GM12878 (cell line): ENCODE measurements at places on chromosomes 2 and 18. TPM values are rescaled to one million over a fixed set of nuclear protein-coding genes. Genes with fewer than 3 reads are reported as not detected.
A peak's percentile ranks its signal among the peaks of the same experiment; 100 is the strongest.

DNA sequence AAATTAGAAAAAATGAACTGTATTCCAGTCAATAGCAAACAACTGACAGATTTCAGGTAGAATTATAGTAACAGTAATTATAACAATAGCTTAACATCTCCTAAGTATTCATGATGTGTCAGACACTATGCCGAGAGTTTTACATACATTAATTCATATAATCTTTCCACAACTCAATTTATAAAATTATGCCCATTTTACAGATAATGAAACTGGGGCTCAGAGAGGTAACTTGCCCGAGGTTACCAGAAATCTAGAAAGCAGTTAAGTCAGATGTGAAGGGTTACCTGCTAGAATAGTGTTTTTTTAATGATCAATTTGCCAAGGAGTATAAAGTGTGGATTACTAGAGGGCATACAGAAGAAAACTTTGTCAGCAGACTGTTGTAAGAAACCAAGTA is 12.2 kb downstream of the NBAS start:
- no peaks in the 10 kb centered on the region for H3K4me1 ChIP-seq
- no peaks in the 10 kb centered on the region; the same call in none of the 2 replicates for H3K36me3 ChIP-seq
- no peak for DNase-seq
- H3K27ac ChIP-seq = no peak overlapping the region
- H3K4me3 ChIP-seq = no peak overlapping the region

GRCh38 chr2:240467659-240468302 is 32.3 kb downstream of the GPC1 start:
- no peaks in the 10 kb centered on the region for H3K27me3 ChIP-seq
- no peak overlapping the region for H3K4me3 ChIP-seq
- H3K27ac ChIP-seq = no peak overlapping the region
- DNase-seq = no peak
- H3K4me1 ChIP-seq = peaks cover 6% of the 10 kb centered on the region

DNA sequence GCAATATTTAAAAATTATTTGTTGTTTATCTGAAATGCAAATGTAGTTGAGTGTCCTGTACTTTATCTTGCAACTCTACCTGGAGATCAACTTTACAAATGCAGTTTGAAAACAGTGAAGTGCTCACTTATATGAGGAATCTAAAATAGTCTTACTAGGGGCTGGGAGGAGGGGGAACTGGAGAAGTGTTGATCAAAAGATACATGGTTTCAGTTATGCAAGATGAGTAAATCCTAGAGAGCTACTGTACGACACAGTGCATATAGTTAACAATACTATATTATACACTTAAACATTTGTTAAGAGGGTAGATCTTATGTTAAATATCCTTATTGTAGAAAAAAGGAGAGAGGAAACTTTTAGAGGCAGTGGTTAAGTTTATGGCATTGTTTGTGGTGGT is 241.9 kb downstream of the BCL11A start:
- H3K27me3 ChIP-seq = no peaks in the 10 kb centered on the region
- peak overlapping the region; percentile 6; the same call in 1 of the 2 replicates for H3K27ac ChIP-seq
- peak overlapping the region; percentile 11; the same call in 1 of the 2 replicates for H3K4me3 ChIP-seq
- peaks cover 56% of the 10 kb centered on the region for H3K4me1 ChIP-seq

DNA sequence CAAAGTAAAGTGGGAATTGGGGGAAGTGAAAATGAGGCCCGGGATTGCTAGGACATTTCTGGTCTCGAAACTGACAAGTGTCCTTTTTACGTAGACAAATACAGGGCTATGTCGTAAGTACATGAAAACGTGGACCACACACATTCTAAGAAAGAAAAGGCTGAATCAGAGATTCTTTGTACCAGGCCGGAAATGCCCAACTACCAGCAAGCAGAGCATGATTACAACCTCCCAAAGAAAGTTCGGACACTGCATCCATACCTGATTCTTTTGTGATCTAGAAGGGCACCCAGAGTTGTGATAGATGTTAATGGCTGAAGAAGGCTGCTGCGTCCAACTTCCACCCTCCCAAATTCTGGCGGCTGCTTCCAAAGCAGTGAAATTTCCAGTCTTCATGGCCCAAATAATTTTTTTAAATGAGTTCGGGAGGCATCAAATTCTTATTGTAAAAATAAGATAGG is 1.7 kb downstream of the RBMS1 start:
- DNase-seq = no peak
- H3K27me3 ChIP-seq = peaks cover 16% of the 10 kb centered on the region
- no peak overlapping the region for H3K4me3 ChIP-seq
- H3K27ac ChIP-seq = no peak overlapping the region

DNA sequence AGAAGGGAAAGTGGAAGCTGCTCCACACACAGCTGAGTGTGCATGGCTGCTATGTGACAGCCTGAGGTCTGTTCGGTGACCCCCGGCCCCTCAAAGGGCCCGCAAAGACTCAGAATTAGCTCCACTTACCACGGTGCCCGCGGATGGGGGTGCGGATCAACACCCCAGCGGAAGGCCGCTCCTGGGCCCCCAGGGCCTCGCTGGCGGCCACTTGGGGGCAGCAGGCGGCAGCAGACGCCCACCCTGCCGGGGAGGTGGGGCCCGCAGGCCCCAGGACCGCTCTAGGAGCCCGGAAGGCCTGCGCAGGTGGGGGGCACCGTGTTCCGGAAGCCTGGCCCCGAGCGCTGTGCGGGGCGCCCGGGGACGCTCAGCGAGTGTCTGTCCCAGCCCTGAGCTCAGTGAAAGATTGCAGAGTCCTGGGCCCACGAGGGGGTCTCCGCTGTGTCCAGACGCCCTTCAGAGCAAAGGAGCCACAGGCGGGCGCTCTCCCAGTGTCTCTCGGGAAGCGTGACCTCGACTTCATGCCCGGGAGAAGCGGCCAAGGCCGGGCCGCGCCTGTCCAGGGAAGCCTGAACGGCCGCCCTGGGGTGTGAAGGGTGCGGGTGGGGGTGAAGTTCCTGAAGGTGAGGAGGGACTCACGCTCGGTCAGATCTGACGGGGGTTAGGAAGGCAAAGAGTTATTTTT is 118.7 kb downstream of the VAPA start:
- H3K4me1 ChIP-seq = no peaks in the 10 kb centered on the region
- H3K36me3 ChIP-seq = no peaks in the 10 kb centered on the region
- H3K27ac ChIP-seq = no peak overlapping the region
- H3K27me3 ChIP-seq = peaks cover 1% of the 10 kb centered on the region

DNA sequence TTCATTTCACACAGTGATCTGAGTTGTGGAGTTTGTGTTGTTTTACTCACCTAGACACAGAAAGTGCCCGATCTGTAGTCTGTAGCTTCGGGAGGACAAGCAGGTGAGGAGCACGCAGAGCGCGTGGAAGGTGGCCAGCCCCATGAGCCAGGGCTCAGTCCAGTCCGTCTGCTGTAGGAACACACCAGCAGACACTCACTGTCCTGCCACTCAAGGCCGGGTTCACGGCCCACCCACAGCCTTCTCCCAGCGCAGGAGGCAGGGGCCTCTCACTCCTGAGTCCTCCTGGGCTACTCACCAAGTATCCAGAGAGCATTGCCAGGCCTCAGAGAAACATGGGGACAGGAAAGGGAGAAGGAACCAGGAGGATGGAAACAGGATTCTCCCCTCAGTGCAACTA is 1.7 kb downstream of the TMEM18 start:
- H3K27me3 ChIP-seq = no peaks in the 10 kb centered on the region
- peak overlapping the region; percentile 1; the same call in 1 of the 2 replicates for H3K27ac ChIP-seq
- peaks cover 10% of the 10 kb centered on the region for H3K4me1 ChIP-seq
- H3K4me3 ChIP-seq = peak overlapping the region; percentile 81

- H3K36me3 ChIP-seq = peaks cover 1% of the 10 kb centered on the region; the same call in 1 of the 2 replicates
- no peak overlapping the region for H3K4me3 ChIP-seq
- no peaks in the 10 kb centered on the region for H3K27me3 ChIP-seq
- DNase-seq = no peak
- no peaks in the 10 kb centered on the region for H3K4me1 ChIP-seq
- no peak overlapping the region for H3K27ac ChIP-seq
These were observed 437.6 kb downstream of the DLGAP1 start for GRCh38 chr18:4017480-4017879.

- H3K4me1 ChIP-seq = no peaks in the 10 kb centered on the region
- no peaks in the 10 kb centered on the region for H3K27me3 ChIP-seq
- DNase-seq = no peak
- H3K4me3 ChIP-seq = no peak overlapping the region
- no peak overlapping the region for H3K27ac ChIP-seq
- no peaks in the 10 kb centered on the region for H3K36me3 ChIP-seq
These were observed 496.5 kb downstream of the PID1 start for GRCh38 chr2:228774548-228774947.

GRCh38 chr2:185895828-185896693 is 157.5 kb downstream of the FSIP2 start:
- H3K27me3 ChIP-seq = no peaks in the 10 kb centered on the region
- no peak overlapping the region for H3K27ac ChIP-seq
- H3K36me3 ChIP-seq = no peaks in the 10 kb centered on the region
- H3K4me3 ChIP-seq = no peak overlapping the region

GRCh38 chr18:62634458-62634857 is 80.9 kb upstream of the PHLPP1 start:
- H3K36me3 ChIP-seq = no peaks in the 10 kb centered on the region
- H3K4me1 ChIP-seq = 0 out of 2 replicates have a peak, but pooled peaks cover 6% of the 10 kb centered on the region
- no peak overlapping the region for H3K27ac ChIP-seq
- no peak for DNase-seq

- no peak overlapping the region for H3K4me3 ChIP-seq
- H3K36me3 ChIP-seq = no peaks in the 10 kb centered on the region
- DNase-seq = no peak
- no peaks in the 10 kb centered on the region for H3K4me1 ChIP-seq
These were observed 31.1 kb downstream of the SLC40A1 start for GRCh38 chr2:189549449-189549832.

- DNase-seq = no peak
- no peaks in the 10 kb centered on the region for H3K4me1 ChIP-seq
- no peak overlapping the region for H3K4me3 ChIP-seq
- H3K36me3 ChIP-seq = no peaks in the 10 kb centered on the region
- H3K27ac ChIP-seq = no peak overlapping the region
These were observed 112.8 kb downstream of the UPP2 start for GRCh38 chr2:158214431-158214830.

DNA sequence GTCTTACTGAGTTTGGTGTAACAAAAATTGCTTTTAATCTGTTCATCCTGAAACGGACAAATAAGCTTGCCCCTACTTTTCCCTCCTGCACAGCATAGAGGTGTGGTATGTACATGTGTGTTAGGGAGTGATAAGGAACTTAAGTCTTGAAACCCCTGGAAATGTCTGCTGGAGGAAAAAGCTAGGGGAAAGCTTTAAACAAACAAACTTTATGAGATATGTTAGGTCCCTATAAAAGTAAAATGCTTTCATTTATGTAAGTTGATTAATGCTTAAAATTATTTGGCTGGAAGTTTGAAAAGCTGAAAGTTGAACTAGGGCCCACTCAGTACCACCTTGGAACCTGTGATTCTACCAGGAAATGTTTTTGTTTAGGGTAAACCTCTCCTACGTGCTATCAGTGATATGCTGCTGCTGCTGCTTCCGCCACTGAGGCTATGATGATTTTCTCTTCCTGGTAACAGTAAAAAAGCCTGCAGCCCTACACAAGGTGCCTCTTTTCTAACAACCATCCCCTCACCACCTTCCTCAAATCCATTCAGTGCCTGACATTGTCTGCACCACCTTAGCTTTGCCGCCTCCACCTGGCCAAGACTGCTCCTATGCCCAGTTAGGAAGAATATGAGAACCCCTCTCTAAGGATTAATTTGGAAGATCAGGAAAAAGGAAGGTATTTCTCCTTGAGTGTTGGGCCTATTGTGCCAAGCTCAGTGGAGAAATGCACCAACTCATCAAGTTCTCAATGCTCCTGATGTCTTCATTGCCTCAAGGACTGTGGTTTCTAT is 2.5 kb upstream of the YES1 start:
- no peaks in the 10 kb centered on the region for H3K4me1 ChIP-seq
- no peaks in the 10 kb centered on the region for H3K27me3 ChIP-seq
- H3K36me3 ChIP-seq = no peaks in the 10 kb centered on the region
- H3K27ac ChIP-seq = no peak overlapping the region

- no peaks in the 10 kb centered on the region; the same call in 1 of the 2 replicates for H3K27me3 ChIP-seq
- DNase-seq = no peak
These were observed 122.5 kb upstream of the HDAC4 start for GRCh38 chr2:239523147-239523953.

GRCh38 chr2:217461674-217462073 is 541.1 kb downstream of the TNS1 start:
- H3K36me3 ChIP-seq = no peaks in the 10 kb centered on the region
- no peaks in the 10 kb centered on the region for H3K27me3 ChIP-seq
- no peak for DNase-seq
- no peak overlapping the region for H3K27ac ChIP-seq
- peaks cover 7% of the 10 kb centered on the region for H3K4me1 ChIP-seq

DNA sequence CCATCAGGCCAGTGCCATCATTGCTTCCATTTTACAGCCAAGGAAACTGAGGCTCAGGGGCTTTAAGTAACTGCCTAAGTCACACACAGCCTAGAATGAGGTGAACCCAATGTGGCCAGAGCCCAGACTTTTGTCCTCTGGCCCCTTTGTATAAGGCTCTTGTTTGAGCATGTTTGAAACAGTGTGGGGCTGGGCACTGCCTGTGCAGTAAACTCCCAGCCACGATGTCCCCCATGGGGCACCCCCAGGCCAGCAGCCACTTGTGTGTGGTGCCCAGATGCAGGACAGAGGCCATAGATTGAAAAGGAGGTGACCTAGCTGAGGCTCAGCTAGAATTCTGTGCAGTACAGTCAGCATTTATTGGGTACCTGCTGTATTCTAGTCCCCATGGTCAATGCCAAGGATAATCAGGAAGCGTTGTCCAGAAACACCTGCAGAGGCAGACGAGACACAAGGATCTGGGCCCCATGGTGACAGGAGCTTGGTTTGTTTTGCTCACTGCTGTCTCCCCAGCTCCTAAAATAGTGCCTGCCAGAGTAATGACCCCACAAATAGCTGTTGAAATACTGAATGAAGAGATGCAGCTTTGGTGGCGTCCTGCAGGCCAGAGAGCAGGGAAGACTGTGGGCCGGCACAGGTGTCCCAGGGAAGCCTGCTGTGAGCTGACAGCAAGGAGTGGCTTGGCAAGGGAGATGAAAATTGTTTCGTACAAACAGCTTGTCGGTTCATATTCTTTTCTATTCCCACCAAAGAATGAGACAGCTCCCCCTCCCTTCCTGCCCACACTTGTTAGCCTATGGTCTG is 160.7 kb downstream of the LDLRAD4 start:
- H3K4me3 ChIP-seq = no peak overlapping the region
- H3K36me3 ChIP-seq = no peaks in the 10 kb centered on the region
- peaks cover 27% of the 10 kb centered on the region for H3K4me1 ChIP-seq
- no peak for DNase-seq
- no peaks in the 10 kb centered on the region for H3K27me3 ChIP-seq
- no peak overlapping the region for H3K27ac ChIP-seq

DNA sequence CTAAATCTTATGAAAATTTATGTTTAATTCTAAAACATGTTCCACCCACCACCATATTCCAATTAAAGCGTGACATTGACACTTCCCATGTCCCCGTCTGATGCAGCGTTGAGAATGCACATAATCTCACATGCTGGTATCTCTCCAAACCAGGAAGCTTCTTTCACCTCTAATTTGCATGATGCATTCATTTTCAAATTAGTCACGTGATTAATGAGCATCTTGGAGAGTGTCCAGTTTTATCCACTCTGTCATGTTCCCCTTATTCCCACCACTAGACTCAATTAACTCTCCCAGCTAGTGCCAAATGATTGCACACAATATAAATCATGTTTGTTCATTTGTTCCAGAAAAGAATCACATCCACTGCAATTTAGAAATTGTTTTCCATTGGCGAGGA is 105.8 kb downstream of the RIT2 start:
- no peak overlapping the region for H3K4me3 ChIP-seq
- H3K27ac ChIP-seq = no peak overlapping the region
- no peaks in the 10 kb centered on the region for H3K27me3 ChIP-seq
- DNase-seq = no peak
- H3K36me3 ChIP-seq = no peaks in the 10 kb centered on the region

SCN7A gene
- 0.05 TPM in 1 of 2 replicates, not detected in the other for total RNA-seq

KCNK3 gene
- total RNA-seq = 0.11 and 0.13 TPM in 2 replicates

COLEC12 gene
- total RNA-seq = 0.03 and 0.05 TPM in 2 replicates

ABCB11 gene
- total RNA-seq = not detected in 2 replicates

IL1RN gene
- not detected in 2 replicates for total RNA-seq

SLC4A5 gene
- 2.3 and 4.4 TPM in 2 replicates for total RNA-seq

CASP10 gene
- 11.2 and 12.4 TPM in 2 replicates for total RNA-seq
